Hematopoietic multipotent progenitor cell treated with erythropoietin and hydrocortisone succinate and interleukin-3 and kit ligand, for 17 days (in vitro differentiated cells): ENCODE measurements at places on chromosomes 11 and 22.

- no peak for DNase-seq
Measured at GRCh38 chr11:705646-706438, at the start of gene EPS8L2. Gene EPS8L2, plus strand, starts transcription at chr11:706231. Its CDS starts 3,177 bp downstream, at chr11:709408.

DNA sequence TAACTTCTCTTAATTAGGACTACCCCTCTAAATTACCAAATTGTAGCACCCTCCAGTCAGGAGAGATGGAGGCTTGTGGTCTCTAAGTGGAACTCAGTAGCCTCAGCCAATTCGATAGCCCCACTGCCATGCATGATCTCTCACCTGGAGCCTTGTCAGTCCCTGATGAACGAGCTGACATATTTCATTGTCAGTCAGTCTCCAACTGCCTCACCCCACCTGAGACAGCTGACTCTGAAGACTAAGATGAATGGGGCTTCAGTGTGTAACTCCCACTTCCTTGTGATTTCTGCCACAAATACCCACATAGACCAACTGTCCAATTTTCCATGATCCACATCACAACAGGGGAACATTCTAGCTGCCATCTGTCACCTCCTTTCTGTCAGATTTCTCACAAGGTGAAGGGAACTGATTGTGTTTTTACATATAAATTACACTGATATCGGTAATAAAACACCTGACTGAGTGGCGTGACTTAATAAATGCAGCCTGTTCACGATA is 206.5 kb downstream of the FAM181B start:
- DNase-seq, result no peak

DNA sequence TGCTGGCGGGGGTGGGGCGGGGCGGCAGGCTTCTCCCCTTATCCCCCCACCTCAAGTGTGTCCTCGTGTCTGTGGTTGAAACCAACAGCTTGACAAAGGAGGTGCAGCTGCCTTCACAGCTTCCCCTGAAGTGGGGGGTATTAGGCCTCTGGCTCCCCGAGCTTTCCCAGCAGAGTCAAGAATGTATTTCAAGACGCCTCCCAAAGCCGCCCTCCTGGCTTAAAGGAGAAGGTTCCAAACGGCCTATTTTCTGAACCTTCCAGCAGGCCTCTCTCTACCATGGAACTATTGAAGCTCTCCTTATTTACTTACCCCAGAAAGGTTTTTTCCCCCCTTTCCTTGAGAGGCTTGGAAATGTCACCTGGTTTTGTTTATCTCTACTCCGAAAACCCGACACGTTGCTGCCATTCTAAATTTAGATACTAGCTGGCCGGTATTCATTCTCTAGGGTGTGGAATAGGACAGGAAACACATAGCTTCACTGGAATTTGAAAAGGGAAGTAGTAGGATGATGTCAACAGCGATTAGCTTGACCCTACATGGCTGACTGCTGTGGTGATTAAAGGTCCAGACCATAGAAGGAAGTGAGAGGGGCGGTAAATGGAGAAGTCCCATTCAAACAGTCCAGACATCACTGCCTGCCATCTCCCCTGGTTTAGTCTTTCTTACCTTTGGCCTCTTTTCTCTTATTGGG is 671 bp upstream of the PICALM start:
- DNase-seq, result no peak

DNA sequence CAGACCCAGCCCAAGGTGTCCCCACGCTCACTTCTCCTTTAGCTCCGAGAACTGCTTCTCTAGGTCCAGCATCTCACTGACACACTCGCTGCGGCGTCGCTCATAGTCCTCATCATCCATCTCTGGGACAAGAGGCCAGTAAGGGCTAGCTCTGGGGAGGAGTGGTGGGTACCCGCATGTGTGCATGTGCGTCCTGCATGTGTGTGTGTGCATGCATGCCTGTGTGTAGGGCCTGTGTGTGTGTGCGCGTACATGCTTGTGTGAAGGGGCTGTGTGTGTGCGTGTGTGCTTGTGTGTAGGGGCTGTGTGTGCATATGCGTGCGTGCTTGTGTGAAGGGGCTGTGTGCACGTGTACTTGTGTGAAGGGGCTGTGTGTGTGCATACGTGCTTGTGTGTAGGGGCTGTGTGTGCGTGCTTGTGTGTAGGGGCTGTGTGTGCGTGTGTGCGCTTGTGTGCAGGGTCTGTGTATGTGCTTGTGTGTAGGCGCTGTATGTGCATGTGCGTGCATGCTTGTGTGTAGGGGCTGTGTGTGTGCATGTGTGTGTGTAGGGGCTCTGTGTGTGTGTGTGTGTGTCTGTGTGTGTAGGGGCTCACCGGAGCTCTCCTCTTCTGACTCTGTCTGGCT is 3.3 kb downstream of the BRMS1 start:
- DNase-seq, result no peak

GRCh38 chr11:110526323-110526722 is 96.6 kb downstream of the FDX1 start:
- no peak for DNase-seq

DNA sequence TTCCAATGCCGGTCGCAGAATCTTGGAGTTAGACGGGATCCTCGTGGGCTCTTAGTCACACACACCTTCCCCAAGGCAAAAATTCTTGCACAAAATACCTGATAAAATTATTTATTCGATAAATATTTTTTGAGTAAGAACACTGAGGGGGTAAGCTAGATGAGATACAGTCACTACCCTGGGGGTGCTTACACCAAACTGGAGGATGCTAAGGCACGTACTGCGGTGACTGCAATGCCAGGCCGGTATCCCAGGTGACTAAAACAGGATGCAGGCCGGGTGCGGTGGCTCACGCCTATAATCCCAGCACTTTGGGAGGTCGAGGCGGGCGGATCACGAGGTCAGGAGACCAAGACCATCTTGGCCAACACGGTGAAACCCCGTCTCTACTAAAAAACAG is 1.7 kb upstream of the MRTFA start:
- DNase-seq, result no peak

- no peak for DNase-seq
Measured at GRCh38 chr22:42376711-42377554, 55.3 kb downstream of the NFAM1 start.

DNA sequence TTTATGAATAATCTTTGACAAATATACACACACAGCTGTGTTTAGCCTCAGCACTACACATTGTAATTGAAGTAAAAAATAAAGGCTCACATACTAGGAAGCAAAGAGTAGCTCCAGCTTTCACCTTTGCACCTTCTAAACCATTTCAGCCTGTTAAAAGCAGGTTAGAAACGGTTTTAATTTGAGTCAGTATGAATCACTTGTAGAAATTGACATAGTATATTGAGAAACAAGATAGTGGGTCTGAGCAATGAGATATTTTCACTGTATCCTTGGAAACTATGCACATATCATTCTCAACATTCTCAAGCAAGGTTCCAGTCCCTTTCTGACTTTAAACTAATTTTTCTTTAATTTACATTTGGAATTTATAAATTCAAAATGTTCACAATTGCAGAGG is 380.3 kb downstream of the AASDHPPT start:
- no peak for DNase-seq

- DNase-seq, result no peak
Measured at GRCh38 chr11:128520206-128520887, 67.0 kb downstream of the ETS1 start.

GRCh38 chr22:22787786-22788459 is 99.7 kb upstream of the IGLL5 start:
- DNase-seq, result peak; percentile 56

- DNase-seq, result no peak
Measured at GRCh38 chr11:125390946-125391345, 105.1 kb downstream of the FEZ1 start.

DNA sequence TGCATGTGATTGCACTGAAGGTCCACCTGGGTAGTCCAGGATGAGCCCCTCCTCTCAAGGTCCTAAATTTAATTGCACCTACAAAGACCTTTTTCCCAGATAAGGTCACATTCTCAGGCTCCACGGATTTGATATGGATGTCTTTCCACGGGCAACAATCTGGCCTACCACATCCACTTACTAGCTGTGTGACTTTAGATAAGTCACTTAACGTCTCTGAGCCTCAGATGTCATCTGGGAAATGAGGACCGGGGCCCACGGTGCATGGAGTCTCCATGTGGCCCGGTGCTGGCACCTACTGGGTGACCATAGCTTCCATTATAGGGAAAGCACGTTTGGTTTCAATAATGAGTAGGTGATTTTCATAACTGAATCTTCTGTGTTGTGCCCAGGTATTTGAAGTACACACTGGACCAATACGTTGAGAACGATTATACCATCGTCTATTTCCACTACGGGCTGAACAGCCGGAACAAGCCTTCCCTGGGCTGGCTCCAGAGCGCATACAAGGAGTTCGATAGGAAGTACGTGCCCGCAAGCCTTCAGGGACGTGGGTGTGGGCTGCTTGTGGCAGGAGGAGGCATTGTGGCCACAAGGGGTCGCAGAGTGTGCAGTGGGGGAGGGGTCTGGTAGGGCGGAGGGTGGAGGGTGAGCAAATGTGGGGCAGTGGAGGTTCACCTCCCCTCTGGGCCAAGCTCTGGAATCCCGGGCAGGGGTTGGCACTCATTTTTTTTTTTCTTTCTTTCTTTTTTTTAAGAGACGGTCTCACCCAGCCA is 55.7 kb downstream of the ARHGAP8 start:
- DNase-seq, result no peak

DNA sequence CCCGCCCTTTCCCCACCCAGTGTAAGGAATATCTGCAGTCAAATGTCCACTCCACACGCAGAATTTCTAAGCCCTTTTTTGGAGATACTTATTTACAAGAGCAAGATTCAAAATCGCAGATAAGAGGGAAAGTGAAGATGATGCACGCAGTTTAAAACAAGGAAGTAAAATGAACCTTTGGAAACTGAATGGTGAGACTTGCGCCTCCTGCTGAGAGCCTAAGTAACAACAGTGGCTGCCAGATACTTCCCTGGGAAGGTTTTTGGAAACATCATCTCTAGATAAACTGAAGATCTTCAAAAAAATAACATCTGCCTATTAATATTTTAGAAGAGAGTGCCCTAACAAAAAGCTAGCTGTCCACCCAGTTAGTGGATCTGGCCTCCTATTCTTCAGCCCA is 963.1 kb upstream of the FAT3 start:
- no peak for DNase-seq

DNA sequence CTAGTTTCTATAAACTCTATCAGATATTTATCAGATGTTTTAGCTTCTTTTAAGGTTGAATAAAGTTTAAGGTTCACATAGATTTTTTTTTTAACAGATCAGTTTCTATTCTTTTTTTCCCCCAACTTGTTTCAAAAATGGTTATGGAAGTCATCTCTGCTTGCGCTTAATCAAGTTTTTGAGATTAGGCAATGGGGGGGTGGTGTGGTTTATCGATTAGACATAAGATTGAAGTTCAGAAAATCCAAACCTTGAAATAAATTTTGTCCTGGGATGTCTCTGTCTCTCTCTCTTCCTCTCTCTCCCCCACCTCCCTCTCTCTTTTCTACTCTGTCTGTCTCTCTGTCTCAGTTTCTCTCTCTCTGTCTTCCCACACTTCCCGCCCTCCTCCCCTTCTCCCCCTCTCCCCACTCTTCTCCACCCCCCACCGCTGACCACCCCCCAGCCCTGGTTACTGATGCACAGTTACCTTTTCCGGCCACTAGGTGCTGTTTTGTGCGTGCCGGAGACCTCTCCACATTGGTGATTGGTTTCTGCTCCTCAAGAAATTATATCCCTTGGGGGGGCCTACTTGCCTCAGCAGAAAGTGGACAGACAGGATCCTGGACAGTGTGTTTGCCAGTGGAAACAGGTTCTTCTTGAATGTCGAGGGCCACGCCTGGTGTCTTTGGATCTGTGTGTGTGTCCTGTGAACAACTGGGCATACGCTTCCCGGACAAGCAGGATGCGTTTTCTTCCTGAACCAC is 29.7 kb upstream of the ANO1 start:
- DNase-seq, result no peak

DNA sequence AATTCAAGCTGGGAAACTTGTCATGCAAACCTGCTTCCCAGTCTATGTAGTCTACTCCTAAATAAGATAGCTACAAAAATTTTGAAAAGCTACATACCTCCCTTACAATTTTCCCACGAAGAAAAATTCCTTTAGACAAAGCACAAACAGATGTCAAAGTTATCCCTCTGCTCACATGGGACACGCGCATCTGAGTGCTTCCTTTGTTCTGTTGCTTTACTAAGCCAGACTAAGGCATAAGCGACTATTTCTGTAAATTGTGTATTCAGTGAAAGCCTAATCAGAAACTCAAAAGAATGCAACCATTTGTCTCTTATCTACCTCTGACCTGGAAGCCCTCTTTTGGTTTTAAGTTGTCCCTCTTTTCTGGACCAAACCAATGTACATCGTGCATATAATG is 583.7 kb upstream of the B3GAT1 start:
- no peak for DNase-seq

- DNase-seq, result no peak
Measured at GRCh38 chr11:60989093-60989650, 17.7 kb downstream of the CD6 start.

- DNase-seq, result no peak
Measured at GRCh38 chr22:28857288-28857687, 26.1 kb upstream of the ZNRF3 start.

GRCh38 chr11:66593303-66593635 is 284 bp downstream of the CCS start:
- no peak for DNase-seq

GRCh38 chr11:87259736-87260135 is 222.0 kb downstream of the TMEM135 start:
- no peak for DNase-seq

- DNase-seq, result no peak
Measured at GRCh38 chr11:128174465-128175291, 412.7 kb downstream of the ETS1 start.

DNA sequence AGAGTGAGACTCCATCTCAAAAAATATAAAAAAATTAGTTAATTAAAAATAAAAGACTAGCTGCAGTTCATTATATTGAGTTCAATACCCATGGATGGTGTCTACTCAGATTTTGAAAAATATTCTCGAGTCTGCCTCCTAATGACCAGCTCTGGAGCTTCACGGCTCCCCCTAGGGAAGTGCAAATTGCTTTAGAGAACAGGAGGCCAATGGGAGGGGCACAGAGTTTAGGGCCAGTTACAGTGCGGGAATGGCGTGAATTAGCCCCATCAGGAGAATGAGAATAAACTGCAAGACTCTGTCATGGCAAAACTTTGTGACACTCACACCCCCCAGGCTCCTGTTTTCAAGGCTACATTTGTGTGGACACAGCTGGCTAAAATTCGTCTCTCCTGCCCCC is 4.6 kb downstream of the FGF4 start:
- no peak for DNase-seq

DNA sequence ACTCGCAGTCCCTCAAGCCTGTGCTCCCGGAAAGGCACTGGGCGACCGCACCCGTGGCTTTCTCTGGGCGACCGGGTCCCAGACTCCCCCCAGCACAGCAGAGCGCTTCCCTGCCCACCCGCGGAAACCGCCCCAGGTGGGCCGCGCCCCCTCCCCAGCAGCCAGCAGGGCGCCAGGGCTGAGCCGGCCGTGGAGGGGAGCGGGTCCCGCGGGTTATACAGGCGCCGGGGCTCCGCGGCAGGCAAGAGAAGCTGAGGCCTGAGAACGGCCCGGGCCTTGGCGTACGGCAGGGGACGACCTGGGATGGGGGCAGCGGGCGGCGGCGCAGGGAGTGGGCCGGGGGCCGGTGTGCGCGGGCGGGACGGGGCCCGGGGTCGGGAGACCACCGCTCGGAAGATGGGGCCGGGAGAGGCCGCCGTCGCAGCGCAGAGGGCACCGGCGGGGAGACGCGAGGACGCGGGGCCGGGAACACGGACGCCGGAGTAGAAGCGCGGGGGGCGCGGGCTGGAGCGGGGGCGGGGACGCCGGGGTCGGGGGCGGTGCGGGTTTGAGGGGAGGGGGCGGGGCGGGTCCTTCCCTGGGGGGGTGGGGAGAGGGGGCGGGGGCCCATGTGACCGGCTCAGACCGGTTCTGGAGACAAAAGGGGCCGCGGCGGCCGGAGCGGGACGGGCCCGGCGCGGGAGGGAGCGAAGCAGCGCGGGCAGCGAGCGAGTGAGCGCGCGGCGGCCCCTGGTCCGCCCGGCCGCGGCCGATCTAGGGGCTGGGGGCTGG is at the start of gene MDK:
Gene MDK, plus strand, starts transcription at position 622 of the 771 bp plus-strand sequence. CDS start 389 bp downstream, outside the sequence.
- DNase-seq, result no peak
